Kidney (tissue), 22 donors: ENCODE measurements at places on chromosomes 6 and 20.

- no peak for DNase-seq
- H3K36me3 ChIP-seq: no peaks in the 10 kb centered on the region
- H3K27me3 ChIP-seq: no peaks in the 10 kb centered on the region
Measured at GRCh38 chr20:20582734-20583133, 129.7 kb downstream of the RALGAPA2 start.

DNA sequence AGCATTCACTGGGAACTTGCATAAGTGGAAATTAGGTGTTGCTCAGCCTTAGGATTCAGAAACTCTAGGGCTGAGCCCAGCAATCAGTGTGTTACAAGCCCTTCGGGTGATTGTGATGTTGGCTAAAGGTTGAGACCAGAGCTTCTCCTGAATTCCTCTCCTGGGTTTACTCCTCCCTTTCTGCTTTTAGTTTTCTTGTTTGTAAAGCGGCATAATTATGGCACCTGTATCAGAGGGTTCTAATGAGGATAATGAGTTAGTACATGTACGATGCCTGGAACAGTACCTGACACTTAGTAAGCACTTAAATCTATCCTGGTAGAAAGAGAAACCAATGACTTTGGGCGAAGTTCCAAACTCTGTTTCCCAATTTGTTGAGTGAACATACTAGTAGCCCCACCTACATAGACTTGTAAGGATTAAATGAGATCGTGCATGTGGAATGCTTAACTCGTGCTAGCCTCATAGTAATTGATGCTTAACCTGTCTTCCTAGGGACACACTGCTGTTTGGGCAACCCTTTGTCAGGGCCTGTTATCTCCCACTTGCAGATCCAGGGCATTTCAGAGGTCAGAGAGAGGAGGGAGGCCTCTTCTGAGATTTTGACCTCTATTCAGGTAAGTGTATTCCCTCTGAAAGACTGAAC, 932 bp upstream of the EZR start:
- no peaks in the 10 kb centered on the region for H3K36me3 ChIP-seq
- no peak for DNase-seq
- H3K27ac ChIP-seq: peak overlapping the region; percentile 72
- no peaks in the 10 kb centered on the region for H3K4me1 ChIP-seq
- H3K4me3 ChIP-seq: peak overlapping the region; percentile 57

DNA sequence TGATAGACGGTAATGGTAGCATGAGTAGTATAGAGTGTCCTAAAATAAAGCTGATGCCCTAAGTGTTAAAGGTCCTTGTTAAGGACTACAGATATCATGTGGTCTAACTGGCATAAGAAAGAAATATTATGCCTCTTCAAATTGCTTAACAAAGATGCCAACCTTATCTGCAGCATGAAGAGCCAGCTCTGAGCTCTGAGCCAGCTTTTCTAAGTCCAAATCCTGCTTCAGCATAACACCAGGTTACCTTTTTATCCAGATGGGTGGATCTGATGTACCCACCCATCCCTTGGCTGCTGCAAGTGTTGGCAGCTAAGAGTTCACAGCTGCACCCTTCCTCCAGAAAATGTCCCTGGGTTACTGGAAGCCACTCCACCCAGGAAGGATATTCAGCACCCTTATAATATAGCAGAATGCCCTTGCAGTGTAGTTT, 83.8 kb downstream of the TENT5A start:
- H3K4me3 ChIP-seq: no peak overlapping the region
- no peaks in the 10 kb centered on the region for H3K36me3 ChIP-seq
- no peaks in the 10 kb centered on the region for H3K27me3 ChIP-seq
- H3K27ac ChIP-seq: no peak overlapping the region
- DNase-seq: no peak

DNA sequence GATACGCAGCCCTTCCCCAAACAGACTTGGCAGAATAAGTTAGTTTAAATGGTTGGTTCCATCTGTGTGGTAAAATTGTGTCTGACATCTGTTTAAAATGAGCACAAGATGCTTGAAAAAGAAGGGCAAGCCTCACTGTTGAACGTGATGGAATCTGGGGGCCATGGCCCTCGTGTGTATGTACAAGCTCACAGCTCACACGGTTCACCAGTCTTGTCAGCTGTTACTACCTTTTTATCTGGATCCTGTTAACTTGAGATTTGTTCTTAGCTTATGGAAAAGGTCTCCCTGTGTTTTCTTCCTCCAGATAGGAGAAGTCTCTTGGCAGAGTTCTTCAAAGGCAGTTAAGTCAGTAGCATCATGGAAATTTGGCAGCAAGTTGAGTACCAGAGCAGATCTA, 270.6 kb downstream of the KHDC1L start:
- no peak overlapping the region for H3K4me3 ChIP-seq
- DNase-seq: peak; percentile 63
- no peaks in the 10 kb centered on the region for H3K36me3 ChIP-seq
- H3K27ac ChIP-seq: no peak overlapping the region
